ENCODE measurements at places on chromosomes 12 and 14.

- no peaks in the 10 kb centered on the region for H3K4me1 ChIP-seq
- no peak for DNase-seq
These were observed 215.4 kb upstream of the PRICKLE1 start for GRCh38 chr12:42804928-42805327.

DNA sequence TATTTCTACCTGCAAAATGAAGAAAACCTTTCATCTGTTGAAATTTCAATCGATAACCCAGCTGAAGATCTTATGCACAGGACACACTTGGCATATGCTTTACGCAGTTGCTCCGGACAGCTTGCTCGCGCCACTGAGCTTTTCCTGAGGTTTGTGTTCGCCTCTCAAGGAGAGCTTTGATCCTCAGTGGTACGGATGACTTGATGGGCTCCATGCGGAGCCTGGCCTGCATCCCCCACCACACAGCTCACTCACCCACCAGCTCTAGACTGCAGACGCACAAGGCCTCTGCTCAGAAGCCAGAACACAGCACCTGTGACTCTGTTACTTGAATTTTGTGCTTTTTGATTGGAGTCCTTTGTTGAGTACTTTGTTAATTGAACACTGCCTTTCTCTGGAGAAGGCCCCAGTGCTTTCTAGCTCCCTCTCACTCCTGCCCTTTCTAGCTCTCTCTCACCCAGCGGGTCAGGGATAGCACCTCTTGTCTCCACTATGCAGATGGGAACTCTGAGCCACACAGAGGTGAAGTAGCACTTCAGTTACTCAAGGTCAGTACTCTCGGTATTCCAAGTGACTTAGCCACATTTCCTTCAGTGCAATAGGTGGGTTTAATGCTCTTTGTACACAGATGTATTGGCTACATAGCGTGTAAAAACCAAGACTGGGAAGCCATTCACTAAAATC, 52.1 kb downstream of the TBC1D30 start:
- H3K27ac ChIP-seq = no peak overlapping the region
- H3K4me1 ChIP-seq = no peaks in the 10 kb centered on the region
- no peak overlapping the region for H3K4me3 ChIP-seq
- H3K36me3 ChIP-seq = no peaks in the 10 kb centered on the region
- H3K27me3 ChIP-seq = no peaks in the 10 kb centered on the region
- DNase-seq = no peak

DNA sequence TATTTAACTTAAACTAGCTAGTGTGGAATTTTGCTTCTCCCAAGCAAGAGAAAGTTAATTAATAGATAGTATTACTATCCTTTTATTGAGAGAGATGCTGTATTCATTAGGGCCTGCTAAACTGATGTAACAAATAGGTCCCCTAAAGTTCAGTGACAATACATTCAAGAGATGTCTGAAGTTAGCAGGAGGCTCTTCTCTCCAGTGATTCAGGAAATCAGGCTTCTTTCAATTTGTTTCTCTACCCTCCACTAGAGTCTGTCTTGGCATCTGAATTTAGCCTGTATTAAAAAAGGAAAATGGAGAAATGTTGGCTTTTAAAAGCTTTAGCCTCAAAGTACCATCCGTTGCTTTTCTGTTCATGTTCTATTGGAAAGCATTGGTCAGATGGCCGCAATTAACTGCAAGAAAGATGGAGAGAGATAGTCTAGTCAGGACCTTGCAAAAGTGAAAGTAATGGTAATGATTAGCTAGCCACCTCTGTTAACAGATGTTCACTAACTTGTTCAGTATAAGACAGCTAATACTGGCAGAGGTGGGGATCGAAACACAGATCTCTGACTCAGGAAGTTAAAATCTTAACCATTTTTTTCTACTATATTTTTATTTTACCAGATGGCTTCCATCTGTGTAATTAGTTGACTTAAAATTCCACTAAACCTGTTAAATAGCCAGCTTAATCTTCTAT, 786.8 kb downstream of the TMTC2 start:
- no peak overlapping the region for H3K27ac ChIP-seq
- H3K4me3 ChIP-seq = no peak overlapping the region
- no peaks in the 10 kb centered on the region for H3K36me3 ChIP-seq
- H3K27me3 ChIP-seq = no peaks in the 10 kb centered on the region
- no peaks in the 10 kb centered on the region for H3K4me1 ChIP-seq

DNA sequence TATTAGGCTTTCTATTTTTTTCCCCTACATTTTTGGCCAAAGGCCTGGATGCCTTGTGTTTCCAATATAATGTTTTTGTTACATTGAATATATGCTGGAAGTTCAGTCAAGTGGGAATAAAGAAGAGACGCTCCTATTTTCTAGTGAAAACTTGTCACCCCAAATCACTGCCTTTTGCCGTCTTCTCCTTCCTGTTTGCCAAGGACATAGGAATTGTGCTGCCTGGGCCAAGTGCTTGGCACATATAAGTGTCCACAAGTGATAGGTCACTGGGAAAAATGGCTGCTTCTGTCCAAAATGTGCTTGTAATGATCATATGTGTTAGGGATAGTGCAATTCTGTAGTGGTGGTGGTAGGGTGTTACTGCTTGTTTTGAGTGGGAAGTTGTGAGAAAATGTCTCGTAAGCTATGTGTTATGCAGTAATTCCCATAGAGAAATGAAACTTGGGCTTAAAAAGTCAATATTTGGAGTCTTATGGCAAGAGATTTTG, 11.6 kb upstream of the KCNJ8 start:
- H3K36me3 ChIP-seq = no peaks in the 10 kb centered on the region
- H3K4me3 ChIP-seq = no peak overlapping the region
- H3K4me1 ChIP-seq = no peaks in the 10 kb centered on the region
- H3K27me3 ChIP-seq = no peaks in the 10 kb centered on the region
- no peak overlapping the region for H3K27ac ChIP-seq

GRCh38 chr12:51424094-51424661, 453 bp upstream of the SLC4A8 start:
- no peak for DNase-seq
- no peaks in the 10 kb centered on the region for H3K27me3 ChIP-seq
- H3K4me1 ChIP-seq = no peaks in the 10 kb centered on the region
- no peaks in the 10 kb centered on the region for H3K36me3 ChIP-seq
- no peak overlapping the region for H3K27ac ChIP-seq

GRCh38 chr12:67630373-67631088, 18.0 kb upstream of the DYRK2 start:
- no peak overlapping the region for H3K4me3 ChIP-seq
- DNase-seq = no peak
- no peak overlapping the region for H3K27ac ChIP-seq
- H3K36me3 ChIP-seq = no peaks in the 10 kb centered on the region

GRCh38 chr14:93965287-93965821, 11.0 kb downstream of the ASB2 start:
- H3K4me3 ChIP-seq = no peak overlapping the region
- H3K36me3 ChIP-seq = peaks cover 38% of the 10 kb centered on the region
- peak overlapping the region; percentile 64 for H3K27ac ChIP-seq
- no peaks in the 10 kb centered on the region for H3K4me1 ChIP-seq
- DNase-seq = no peak

DNA sequence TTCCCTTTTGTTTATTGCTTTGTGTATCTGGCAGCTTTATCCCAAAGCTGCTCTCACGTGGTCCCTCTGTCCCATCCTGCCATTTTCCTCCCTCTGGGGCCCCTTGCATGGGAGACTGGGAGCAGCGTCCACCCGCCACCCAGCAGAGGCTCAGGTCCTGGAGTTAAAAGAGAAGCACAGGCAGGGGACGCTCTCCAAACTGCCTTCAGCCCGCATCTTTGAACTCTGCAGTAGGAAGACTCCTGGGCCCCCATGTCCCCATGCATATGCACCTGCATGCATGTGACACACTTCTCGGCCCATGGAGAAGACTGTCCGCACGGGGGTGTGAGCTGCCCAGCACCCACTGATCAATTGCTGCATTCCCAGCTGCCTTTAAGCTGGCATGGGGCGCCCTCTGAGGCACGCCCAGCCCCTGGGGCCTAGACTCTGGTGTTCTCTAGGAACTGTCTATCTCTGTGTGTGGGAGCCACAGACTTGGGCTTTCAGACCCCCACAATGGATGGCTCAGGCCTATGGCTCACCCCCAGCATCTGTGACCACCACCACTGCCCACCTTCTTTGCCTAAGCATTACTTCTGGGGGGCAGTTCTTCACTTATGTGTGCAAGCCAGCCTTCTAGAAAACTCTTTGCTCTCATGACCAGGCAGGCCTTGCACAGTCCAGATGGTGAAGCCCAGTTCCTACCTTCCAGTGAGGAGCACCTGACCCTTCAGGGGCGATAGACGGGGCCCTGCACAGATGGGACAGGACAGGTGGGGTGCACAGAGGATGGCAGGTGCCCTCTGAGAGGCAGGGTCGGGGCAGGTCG, 96.1 kb upstream of the DIO3 start:
- H3K27me3 ChIP-seq = peaks cover under 1% of the 10 kb centered on the region
- DNase-seq = peak; percentile 23
- no peak overlapping the region for H3K27ac ChIP-seq
- H3K4me3 ChIP-seq = no peak overlapping the region
- no peaks in the 10 kb centered on the region for H3K4me1 ChIP-seq

DNA sequence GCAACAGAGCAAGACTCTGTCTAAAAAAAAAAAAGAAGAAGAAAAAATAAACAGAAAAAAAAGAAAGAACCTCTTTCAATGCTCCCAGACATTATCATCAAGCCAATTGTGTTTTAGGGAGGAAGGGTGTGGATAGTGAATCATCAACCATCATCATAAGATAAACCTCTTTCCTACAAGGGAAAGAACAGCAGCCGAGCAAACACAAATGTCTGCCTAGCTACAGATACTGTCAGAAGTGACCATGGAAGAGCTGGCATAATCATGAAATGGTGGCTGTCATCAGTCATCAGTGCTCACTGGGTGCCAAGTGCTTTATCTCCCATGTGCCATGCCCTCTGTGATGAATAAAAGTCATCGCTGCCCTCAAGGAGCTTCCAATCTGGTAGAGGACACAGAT, 46.6 kb downstream of the SLC17A8 start:
- no peak overlapping the region for H3K27ac ChIP-seq
- no peak for DNase-seq
- no peak overlapping the region for H3K4me3 ChIP-seq
- H3K27me3 ChIP-seq = no peaks in the 10 kb centered on the region
- H3K36me3 ChIP-seq = no peaks in the 10 kb centered on the region

DNA sequence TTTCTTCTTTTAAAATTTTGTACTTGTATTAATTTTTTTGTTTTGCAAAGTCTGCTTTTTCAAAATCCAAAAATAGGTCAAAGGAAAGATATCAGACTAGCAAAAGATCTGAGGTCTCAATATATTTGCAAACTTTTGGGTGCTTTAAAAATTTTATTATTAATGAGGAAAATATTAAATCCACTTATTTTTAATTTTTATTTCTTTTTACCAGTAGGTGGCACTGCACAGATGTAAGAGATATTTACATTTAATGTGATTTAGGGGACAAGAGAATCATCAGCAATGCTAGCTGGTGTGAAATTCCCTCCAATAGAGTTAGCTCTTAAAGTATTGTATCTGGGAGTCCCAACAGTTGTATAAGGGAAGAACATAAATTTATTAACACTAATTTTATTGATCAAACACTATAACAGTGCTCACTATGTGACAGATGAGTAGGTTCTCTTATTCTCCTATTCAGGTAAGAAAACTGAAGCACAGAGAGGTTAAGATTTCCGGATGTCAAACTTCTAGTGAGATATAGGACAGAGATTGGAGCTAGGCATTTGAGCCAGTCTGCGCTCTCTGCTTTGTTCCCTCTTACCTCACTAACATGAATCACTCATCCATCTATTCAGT, 30.5 kb downstream of the ALX1 start:
- H3K4me1 ChIP-seq = no peaks in the 10 kb centered on the region
- H3K36me3 ChIP-seq = no peaks in the 10 kb centered on the region

GRCh38 chr12:105322070-105322469, 8.4 kb upstream of the C12orf75 start:
- H3K4me3 ChIP-seq = no peak overlapping the region
- DNase-seq = no peak
- no peaks in the 10 kb centered on the region for H3K4me1 ChIP-seq
- H3K27ac ChIP-seq = no peak overlapping the region

DNA sequence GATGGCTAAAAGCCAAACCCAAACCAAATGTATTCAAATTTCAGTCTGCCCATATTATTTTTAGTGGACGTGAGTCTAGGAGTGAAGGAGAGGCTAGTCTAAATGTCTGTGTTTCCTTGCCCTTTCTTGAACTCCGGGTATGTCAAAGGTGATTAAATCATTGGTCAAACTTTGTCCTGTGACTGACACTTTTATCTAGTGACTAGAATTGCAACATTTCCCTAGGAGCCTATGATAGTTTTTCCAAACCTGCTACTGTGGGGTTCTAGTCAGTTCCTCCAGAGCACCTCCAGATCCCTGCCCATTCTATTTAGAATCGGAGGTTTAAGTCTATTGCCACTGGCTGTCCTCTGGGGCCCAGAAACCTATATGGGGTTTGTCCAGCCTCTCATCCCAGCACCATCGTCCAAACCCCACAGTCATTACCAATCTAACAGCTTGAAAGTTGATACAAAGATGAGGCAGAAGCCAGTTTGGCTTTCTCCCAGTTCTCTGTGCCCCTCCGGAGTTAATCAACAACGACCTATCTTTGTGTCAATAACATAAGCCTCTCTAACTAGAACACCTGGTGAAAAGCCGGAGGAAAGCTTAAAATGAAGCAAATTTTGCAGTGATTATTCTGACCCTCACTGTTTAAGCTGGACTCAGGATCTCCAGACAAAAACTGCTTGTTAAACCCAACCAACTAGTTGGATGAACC, 306.7 kb downstream of the ZFP36L1 start:
- H3K27ac ChIP-seq = no peak overlapping the region
- H3K4me1 ChIP-seq = peaks cover 21% of the 10 kb centered on the region
- H3K36me3 ChIP-seq = no peaks in the 10 kb centered on the region

Data from right atrium auricular region (tissue), 2 donors.